Activated CD4-positive, alpha-beta T cell treated with anti-CD3 and anti-CD28 coated beads, Interleukin-2, amount 50 U/mL, for 24 hours (primary cell): ENCODE measurements at places on chromosomes 3 and 15.

- no peak for DNase-seq
Observed at GRCh38 chr15:48063411-48063985, 57.3 kb upstream of the SLC24A5 start.

DNA sequence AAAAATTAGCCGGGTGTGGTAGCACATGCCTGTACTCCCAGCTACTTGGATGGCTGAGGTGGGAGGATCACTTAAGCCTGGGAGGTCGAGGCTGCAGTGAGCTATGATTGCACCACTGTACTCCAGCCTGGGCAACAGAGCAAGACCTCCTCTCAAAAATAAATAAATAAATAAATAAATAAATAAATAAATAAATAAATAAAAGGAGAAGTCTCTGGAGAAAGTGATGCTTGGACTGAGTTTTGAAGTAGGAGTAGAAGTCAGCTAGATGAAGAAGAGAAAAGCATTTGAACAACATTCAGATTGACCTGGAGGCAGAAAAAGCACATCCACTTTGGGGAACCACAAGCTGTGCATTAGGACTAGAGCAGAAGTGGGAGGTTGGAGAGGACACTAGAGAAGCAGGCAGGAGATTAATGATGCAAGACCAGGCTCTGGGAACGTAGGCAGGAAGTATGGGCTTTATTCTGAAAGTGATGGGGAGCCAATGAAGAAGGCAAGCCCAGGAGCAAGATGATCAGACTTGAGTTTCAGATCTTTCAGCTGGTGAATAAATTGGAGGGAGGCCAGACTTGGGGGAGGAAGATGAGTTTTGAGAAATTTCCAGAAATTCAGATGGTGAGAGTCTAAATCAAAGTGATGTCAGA, 48.7 kb downstream of the KLHL6 start:
- no peak for DNase-seq

- DNase-seq: no peak
Observed at GRCh38 chr15:89936051-89936785, 23.5 kb upstream of the ARPIN start.

DNA sequence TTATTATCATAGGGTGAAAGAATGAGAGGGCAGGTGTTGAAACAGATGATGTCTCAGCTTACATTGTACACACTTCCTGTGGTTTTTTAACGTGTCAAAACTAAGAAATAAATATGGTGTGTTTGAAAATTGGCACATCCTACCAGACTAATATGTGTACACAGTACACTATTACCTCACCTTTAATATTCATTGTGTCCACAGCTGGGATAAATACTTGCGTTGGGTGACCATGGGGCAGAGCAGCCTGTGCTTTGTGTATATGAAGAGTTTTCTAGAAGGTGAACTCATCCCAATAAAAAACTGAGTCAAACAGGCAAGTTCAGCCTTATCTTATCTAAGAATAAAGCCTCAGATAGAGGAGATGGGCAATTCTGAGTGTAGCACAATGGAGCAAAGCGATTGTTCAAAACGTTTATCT, 17.3 kb downstream of the SUCNR1 start:
- DNase-seq: no peak

DNA sequence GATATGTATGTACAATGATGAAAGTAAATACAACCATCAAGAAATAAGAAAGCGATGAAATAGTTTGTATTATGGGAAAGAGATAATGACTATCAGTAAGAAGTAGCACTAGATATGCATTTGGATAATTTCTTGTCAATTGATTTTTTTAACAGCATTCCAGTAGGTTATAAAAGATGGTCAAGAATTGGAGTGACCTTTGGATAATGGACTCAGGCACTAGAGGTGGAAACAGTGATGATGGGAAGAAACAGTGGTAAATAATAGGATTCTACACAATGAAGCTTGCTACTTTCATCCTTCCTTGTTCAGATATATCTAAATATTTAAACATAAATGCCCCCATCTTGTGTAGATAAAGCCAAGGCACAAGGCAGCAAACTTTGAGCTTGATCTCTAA, 101.4 kb downstream of the GBE1 start:
- no peak for DNase-seq

DNA sequence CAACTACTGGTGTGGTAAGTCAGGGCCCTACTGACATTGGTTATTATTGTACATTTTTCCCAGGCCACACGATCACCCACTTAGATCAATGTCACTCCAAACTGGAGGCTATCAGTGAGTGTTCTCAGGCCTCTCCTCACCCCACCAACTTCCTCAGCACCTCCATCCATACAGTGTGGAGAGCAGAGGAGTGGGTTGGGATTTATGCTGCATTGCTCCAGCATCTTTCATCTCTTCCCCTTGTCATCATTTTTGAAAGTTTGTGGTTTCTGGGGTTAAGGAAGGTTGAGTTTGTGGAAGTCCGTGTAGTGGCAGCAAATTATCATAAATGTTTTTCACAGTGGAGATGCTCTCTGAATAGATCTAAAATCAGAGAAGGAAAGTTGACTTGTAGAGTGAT, 60.2 kb downstream of the TLNRD1 start:
- no peak for DNase-seq

GRCh38 chr15:97023488-97023844, 693.0 kb downstream of the NR2F2 start:
- no peak for DNase-seq
